ENCODE measurements at places on chromosomes 5 and 9.

DNA sequence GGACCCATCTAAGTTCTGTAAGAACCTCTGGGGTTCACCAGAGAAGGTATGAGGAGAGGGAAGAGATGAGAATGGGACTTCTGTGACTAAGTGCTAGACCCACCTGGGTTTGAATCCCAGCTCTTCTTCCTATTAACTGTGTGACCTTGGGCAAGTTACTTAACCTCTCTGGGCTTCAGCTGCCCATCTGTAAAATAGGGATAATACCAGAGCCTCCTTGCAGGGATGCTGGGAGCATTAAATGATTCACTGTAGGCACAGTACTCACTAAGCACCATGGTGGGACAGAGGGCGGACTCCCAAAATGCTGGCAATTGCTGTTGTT lies 53.6 kb downstream of the WHRN start:
- no peak for DNase-seq

DNA sequence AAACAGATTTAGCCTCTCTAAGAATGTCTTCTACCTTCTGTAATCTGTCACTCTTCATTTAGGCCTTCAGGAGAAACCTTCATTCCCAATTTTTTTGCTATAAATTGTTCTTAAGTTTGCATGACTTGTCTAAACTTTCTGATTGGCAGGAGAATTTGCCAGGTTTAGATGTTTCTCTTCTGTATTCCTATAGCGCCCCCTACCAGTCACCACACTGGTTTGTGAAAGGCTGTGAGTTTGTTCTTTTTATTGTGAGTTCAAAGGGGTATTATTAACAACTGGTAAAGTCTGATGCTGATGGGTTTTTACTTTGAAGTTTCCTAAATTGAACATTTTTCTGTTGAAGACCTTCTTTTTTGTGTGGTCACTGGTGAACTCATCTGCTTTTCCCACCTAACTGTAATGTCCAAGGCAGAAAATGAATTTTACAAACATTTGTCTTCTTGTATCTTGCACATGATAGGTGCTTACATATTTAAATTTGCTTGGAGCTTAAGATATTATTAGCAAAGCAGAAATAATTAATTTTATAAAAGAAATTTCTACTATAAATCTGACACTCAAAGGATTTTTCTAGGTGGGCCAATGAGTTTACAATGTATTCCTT lies 18.4 kb upstream of the F2RL2 start:
- DNase-seq = peak; percentile 56

- DNase-seq = no peak
Observed at GRCh38 chr9:99911600-99911999, 5.1 kb downstream of the STX17 start.

DNA sequence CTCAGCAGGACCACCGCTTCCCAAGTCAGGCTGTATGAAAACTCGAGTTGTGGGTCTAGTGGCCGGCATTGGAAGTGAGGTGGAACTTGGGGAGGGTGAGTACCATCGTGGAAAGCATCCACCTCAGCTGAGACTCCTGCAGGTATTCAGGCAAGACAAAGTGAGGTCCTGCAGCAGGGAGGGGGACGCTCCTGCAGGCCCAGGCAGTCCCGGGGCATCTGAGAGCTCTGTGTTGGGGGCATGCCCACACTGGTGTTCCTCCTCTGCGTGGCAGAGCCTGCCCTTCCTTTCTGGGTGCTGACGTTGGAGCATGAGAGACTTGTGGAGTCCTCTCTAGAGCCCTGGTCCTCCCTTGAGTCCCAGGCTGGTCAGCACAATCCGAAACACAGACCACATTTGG lies 187.7 kb downstream of the CACNA1B start:
- DNase-seq = no peak

- DNase-seq = no peak
Observed at GRCh38 chr9:14242150-14242805, 71.7 kb downstream of the NFIB start.

DNA sequence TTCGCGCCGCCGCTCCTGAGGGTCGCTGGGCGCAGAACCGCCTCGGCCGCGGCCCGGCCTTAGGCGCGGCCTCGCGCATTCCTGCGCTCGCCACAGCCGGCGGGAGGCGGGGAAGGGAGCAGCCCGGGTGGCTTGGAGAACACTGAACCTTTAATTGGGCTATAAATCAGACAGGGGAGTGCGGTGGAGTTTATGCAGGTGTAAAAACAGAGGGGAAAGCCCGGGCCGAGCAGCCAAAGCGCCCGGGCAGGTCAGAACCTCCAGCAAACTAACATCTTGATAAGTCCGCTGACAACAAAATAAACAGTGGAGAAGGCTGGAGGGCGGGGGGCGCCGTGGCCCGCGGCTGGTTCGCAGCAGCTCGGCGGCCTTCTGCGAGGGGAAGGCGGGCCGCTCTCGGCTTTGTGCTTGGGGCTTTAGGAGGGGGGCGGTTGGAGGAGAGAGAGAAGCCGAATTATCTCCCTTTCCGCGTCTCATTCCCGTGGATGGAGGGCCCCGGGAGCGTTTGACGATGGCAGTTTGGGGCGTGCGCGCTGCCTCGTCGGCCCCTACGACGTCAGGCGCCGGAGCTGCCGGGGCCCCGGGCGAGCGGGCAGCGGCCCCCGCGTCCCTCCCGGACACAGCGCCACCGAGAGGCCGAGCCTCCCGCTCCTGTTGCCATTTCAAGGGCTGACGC lies 11.3 kb downstream of the FOXD1 start:
- DNase-seq = no peak

DNA sequence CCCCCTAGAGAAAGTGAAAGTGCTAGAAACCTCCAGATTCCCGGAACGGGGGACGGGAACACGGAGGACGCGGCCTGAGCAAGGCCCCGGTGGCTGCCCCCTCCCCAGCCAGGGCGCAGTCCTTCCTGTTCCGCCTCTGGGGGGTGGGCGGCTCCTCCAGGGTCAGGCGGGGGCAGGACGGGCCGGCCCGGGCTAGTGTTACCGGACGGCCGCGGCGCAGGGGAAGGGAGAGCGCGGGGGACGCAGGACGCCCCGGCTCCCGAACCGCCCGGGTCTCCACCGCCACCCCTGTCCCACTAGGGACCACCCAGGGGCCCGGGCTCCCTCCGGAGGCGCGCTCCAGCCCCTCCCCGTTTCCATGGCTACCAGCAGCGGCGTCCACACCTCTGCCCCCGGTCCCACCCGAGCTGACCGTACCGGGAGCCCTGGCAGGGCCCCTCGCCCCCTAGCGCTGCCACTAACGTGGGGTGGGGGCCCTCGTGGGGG lies 579 bp downstream of the SLC12A7 start:
- DNase-seq = no peak

DNA sequence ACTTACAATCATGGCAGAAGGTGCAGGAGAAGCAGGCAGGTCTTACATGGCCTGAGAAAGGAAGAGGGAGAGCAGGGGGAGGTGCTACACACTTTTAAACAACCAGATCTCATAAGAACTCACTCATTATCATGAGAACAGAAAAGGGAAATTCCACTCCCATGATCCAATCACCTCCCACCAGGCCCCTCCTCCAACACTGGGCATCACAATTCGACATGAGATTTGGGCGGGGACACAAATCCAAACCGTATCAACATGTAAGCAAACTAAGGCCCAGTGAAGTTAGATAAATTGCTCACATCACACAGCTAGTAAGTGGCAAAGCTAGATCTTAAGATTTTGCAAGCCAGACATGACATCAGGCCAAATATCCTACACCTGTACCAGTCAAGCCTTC lies 48.3 kb upstream of the RIC1 start:
- no peak for DNase-seq

DNA sequence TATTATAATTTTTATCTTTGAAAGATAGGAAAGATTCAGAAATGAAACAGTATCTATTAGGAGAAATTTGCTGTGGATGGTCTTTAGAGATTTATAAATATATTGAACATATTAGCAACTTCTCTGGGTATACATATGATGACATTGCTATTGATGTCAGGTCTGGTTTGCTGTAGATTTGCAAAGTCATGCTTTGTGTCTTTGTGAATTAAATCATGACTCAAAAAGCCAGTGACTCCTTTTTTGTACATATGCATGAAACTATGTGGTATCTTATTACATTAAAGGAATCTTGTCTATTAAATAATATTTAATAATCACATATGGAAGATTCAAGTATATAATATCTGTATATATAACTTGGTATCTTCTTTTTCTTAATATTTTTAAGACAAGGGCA lies 141.9 kb downstream of the ST8SIA4 start:
- DNase-seq = no peak

GRCh38 chr5:171275841-171276544 lies 33.1 kb upstream of the TLX3 start:
- DNase-seq = no peak

- no peak for DNase-seq
Observed at GRCh38 chr5:81345411-81346003, 44.1 kb downstream of the ZCCHC9 start.

- no peak for DNase-seq
Observed at GRCh38 chr5:138632900-138633489, 57.8 kb upstream of the HSPA9 start.

DNA sequence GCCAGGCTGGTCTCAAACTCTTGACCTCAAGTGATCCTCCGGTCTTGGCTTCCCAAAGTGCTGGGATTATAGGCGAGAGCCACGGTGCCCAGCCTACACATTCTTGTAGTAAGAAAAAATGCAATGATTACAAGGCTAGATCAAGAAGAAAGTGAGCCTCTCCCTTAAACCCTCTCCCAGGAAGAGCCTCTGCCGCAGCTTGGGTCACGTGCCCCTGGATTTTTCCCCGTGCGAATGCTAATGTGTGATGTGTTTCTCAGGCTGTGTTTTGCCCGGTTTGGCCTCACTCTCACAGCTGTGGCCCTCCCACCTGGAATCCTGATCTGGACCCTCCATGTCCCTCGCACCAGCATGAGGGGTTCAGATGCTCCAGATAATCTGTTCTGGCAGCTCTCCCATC lies 6.9 kb downstream of the PLPP7 start:
- no peak for DNase-seq

DNA sequence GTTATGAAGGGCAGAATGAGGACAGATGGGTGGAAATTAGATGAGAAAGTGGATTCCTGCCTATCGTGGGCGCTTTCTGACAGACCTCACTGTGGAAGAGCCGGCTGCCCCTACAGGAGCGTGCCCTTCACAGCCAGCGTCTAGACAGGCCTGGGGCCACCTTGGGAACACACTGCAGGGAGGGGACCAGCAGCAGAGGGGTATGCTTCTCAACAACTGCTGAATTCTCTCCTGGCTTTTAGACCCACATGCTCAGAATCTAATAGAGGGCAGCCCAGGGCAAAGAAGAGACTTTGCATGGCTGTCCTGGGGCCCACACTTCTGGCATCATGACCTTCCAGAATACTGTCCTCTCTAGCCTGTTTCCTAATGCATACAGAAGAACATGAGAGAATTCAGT lies 2.1 kb upstream of the SEMA4D start:
- DNase-seq = no peak

DNA sequence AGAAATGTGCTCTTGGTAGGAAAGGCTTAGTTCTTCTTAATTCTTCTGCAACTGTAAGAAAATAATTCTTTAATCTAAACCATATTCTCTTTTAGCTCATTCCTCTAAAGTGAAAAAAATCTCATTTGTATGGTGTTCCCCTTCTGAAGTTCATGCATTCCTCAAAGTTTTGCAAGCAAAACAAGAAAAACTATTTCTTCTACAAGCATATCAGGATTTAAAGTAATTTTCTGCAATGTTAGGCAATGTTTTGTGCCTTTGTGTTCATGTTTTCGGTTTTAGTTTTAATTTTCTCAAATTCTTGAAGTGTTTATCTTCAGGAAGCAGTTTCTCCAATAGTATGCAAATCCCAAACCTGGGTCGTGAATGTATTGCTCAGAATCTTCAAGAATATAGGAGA lies 12.7 kb upstream of the GPR21 start:
- DNase-seq = no peak

DNA sequence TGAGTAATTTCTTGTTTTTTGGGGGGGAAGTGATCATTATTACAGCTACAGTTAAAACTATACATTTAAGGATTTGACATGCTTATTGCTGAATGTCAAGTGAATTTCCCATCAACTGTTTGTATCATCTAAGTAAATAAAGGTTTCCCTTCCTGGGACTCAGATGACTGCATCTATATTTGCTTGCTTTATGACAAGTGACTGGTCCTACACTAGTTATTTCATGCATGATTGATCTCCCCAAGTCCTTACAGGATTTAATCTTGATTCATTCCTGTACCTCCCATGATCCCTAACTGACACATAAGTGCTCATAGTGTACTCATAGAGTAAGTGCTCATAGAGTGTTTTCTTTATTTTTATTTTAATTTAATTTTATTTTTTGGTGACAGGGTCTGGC lies 2.8 kb downstream of the TXNDC8 start:
- DNase-seq = no peak

GRCh38 chr5:176741561-176742211 lies 68.7 kb upstream of the UNC5A start:
- no peak for DNase-seq

GRCh38 chr9:124593200-124593599 lies 86.0 kb upstream of the NR5A1 start:
- no peak for DNase-seq

GRCh38 chr5:38613490-38613889 lies 57.0 kb upstream of the LIFR start:
- no peak for DNase-seq

- no peak for DNase-seq
Observed at GRCh38 chr9:79742110-79742721, 170.5 kb downstream of the TLE4 start.

DNA sequence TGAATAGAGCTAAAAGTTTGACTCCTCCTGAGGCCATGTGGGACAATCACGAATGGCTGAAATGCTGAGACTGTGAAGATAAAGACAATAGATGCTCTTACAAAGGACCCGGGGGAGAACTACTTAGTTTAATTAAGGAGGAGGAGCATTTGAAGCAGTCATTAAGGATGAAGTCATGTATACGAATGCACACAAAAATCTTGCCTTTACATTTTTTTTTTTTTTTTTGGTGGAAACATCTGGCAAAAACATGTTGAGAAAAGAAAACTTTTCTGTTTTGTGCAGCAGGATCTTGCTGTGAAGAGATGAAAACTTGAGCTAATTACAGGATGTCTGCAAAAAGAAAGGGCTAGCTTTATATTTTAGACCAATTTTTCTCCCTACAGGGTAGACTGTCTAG lies 42.3 kb upstream of the NR3C1 start:
- no peak for DNase-seq
